ENCODE measurements at places on chromosomes 6 and 20.

GRCh38 chr6:3402310-3403237 is 54.3 kb downstream of the SLC22A23 start:
- no peak for DNase-seq

DNA sequence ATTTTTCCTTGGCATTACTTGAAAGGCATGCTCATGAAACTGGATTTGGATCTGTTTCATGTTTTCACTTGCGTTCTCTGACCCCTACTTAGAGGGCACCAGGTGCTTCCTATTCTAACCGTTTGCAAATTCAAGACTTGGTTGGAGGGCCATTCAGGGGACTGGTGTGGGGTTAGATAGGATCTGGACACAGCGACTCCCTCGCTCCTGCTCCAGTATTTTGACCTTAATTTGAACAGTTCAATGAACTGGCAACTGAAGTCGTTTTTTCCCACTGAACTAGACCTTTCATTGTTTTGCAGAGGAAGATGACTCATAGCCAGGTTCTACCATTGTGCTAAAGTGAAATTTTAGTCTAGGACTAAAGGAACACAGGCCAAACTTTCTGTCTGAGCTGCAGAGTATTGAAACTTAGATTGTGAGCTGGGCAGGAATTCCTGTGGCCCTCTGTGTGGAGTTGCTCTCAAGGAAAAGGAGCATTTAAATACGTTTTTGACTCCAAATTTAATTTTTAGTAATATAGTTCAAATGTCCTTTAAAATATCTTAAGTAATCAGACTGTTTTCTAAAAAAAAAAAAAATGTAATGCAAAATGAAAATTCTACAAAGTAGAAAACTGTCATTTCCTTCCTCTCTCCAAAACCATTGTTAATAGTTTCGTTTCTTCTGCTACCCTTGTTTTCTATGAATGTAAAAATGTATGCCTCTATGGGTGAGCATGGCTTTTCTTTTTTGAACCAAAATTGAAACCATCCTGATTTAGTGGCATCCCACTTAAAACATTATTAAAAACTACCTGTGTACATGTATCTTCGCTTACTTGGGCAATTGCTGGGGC is 64.8 kb downstream of the UTRN start:
- DNase-seq = peak; percentile 26

DNA sequence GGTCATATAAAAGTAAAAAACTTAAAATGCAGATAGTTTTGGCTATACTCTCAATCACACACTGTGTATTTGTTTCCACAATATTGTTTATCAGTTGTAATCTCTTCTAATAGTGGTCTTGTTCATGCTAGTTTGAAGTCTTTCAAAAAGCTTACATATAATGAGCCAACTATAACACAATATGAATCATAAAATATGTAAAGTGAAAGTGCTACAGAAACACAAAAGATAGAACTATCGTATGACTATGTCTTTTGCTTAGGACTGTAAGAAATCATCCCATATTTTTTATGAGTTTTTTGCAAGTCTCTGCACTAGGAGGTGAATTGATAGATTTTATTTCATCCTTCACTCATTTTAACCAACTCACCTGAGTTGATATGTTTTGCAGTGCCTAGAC is 136.0 kb downstream of the MMUT start:
- no peak for DNase-seq

GRCh38 chr6:139877828-139878405 is 503.5 kb upstream of the CITED2 start:
- DNase-seq = no peak

DNA sequence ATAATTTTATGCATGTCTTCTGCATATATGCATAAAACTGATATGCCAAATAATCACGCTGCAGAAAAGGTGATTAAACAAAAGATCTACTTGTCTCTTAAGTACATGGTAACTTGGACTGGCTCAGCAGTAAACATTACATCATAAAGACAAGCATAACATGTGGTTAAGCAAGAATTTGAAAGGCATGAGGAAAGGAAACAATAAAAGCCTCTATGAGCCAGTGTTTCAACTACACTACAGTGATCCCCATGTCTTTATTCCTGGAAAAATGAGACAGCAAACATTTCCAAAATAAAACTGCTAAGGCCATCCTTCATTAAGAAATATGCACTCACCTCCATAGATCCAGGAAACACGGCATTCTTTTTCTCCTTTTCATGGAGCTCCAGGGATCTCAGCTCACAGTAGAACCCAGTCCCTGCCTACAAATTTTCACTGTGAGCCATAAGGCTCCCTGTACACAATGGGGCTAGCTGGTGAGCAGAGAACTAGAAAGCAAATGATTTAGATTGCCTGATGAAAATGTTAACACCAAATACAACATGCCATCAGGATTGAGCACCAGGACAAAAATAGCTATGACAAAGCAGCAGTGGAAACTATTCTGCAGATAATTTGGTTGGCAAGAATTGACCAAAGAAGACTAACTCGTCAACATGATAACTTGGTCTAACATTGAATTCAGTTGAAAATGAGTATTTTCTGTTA is 156.1 kb downstream of the COL21A1 start:
- DNase-seq = no peak

GRCh38 chr6:119350952-119351372 is 1.4 kb upstream of the MAN1A1 start:
- DNase-seq = peak; percentile 75

DNA sequence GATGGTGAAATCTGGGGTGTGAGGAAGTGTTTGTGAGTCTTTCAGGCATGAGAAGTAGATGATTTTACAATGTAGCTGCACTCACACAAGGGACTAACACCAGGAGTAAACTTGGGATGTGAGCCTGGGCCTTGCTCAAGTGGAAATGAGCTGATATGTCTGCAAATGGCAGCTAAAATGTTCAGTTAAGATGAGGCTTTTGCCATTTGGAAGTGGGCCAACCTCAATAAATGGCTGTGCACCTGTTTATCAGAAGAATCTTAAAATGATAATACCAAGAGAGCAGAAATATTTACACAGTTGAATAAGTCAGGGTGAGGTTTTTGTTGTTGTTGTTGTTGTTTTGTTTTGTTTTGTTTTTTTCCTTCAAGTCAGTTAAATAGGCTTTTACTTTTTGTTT is 25.7 kb upstream of the KLHL31 start:
- no peak for DNase-seq

DNA sequence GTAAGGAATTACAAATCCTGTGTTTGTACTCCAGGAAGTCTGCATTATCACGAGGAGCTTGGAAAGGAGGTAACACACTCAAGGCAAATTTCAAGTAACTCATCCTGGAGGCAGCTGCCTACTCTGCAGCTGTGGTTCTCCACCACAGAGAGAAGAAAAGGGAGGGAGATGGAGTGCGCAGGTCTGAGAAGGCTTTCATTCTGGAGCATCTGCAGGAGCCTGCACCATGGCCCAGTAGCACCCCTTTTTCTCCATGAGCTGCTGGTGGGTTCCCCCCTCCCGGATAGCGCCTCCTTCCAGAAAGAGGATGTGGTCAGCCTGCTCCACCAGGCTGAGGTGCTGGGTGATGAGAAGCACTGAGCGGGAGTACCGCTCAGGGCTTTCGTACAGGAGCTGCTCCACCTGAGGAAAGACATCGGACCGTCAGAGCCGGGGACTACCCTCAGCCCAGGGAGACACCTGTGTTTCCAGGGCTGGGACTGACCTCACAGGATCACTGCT is 1.6 kb upstream of the PSMB8 start:
- DNase-seq = peak; percentile 60

- DNase-seq = no peak
These were observed 322.5 kb downstream of the BMP2 start for GRCh38 chr20:7090001-7090400.

DNA sequence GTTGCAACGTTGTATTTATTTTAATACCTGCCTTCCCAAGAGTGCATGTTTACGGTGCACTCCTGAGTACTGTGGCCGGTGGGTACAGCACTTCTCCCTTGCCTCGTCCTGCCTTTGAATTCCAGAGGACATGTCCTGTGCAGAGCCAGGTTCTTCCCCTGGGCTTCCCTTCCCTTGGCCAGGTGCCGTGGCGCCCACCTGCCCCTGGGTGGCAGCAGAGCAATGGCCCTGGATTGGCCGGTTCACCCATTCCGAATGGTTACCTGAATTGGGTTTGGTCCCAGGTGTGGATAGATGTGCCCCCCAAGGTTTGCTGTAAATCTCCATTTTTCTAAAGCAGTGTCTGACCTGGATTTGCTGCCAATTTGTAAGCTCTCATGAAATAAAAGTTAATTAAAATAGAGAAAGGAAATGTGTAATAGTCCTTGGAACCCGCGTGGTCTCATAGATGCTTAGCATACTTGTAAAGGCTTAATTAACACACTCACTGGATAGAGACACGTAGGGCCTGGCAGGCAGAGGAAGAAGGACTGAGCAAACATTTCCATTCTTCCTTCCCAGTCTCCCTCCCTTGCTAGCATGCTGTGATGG is 40.6 kb downstream of the DTD1 start:
- DNase-seq = peak; percentile 22

DNA sequence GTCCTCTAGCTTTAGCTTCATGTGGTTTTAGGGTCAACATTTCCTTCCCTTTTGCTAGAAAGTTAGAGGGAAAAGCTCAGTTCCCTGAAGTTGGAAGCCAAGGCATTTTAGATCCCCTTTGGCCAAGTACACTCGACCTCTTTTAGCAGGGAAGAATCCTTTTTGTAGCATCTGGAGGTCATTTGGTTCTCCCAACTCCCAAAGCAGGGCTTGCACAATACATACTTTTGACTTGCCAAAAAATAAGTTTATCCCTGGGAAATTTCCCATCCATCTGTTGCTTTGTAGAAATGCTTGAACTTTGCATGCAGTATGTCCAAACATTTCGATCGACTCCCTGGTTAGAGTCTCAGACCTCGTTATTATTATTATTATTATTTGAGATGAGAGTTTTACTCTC is 4.6 kb upstream of the EDEM2 start:
- DNase-seq = no peak

DNA sequence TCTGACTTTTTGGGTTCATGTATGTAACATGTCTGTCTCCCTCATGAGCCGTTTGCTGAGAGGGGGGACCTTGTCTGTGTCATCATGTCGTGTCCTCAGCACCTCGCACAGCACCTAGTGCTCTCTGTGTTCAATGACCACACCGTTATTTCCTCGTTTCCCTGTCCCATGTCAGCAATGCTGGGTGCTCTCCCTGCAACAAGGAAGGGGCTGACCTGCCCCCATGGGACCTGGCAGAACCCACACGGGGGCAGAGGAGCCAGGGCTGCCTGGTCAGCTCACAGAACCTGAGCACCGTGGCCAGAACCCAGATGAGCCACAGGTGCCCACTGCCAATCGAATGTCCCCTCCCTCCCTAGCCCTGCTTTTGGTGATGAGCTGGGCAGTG is 7.3 kb downstream of the ADA start:
- DNase-seq = no peak

DNA sequence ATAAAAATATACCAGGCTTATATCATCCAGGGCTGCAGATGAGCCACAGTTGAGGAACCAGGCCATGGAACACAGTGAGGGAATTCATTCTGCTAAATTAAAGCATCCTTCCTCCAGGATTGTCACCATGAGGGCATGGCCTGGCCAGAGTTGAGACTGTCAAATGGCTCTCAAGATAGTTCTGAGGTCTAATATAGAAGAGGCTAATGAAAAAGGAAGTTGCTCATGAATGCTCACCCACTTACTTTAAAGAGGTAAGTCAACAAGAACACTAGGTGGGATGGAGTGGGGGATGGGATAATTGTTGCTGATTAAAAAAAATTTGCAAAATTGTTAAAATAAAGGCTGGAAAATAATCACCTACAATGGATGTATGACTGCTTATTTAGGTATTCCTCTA is 72.0 kb upstream of the GCM1 start:
- no peak for DNase-seq

DNA sequence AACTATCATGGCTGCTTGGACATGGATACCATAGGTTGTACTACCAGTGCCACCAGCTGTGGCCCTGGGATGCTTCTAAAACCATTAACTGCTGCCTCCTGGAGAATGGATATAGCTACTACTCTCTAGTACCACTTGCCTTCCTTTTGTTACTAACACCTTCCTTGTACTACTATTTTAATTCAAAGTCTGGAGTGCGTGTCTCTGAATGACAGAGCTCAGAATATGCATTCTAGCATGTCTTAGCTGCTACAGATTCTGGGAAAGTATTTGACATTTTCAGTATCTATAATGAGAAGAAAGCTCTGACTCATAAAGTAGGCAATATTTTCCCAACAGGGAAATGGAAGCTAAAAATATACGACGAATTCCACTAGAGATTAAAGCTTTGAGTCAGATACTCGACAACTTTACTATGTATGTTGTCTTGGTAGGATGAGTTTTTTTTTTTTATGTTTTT is 112.3 kb downstream of the PFDN4 start:
- DNase-seq = no peak

DNA sequence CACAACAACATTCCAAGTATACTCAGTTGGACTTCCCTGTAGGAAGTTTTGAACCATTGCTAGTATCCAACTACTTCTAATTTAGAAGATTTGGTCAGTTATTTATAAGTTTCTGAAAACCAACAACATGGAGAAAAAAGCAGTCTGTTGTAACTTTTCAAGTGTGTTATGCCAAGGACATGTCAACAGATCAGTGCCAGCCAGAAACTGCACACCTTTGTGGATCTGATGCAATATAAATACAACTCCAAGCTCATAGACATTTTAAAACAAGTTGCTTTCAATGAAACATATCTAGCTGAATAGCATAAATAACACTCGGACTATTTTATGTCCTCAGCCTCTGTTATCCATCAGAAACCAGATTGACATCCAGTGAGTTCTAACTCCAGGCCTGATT is 58.3 kb upstream of the CARMIL1 start:
- no peak for DNase-seq

- DNase-seq = no peak
These were observed 27.3 kb downstream of the WRNIP1 start for GRCh38 chr6:2792330-2793110.

- no peak for DNase-seq
These were observed 9.5 kb upstream of the PAQR8 start for GRCh38 chr6:52352239-52353018.

- DNase-seq = no peak
These were observed 265.2 kb upstream of the RIN2 start for GRCh38 chr20:19492687-19493336.

GRCh38 chr6:7086488-7086887 is 21.3 kb upstream of the RREB1 start:
- no peak for DNase-seq

- no peak for DNase-seq
These were observed 566.8 kb downstream of the TFAP2A start for GRCh38 chr6:9848094-9848493.

DNA sequence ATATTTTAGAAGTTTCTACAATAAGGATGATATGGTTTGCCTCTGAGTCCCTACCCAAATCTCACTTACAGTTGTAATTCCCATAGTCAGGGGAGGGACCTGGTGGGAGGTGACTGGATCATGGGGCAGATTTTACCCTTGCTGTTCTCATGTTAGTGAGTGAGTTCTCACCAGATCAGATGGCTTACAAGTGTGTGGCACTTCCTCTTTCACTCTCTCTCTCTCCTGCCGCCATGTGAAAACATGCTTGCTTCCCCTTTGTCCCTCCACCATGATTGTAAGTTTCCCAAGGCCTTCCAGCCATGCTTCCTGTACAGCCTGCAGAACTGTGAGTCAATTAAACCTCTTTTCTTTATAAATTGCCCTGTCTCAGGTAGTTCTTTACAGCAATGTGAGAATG is 527.5 kb upstream of the ID4 start:
- DNase-seq = peak; percentile 39

- no peak for DNase-seq
These were observed 532 bp upstream of the SLC35F1 start for GRCh38 chr6:117906507-117906957.

All from OCI-LY7 (cell line).